ENCODE measurements at places on chromosomes 1 and 21.

DNA sequence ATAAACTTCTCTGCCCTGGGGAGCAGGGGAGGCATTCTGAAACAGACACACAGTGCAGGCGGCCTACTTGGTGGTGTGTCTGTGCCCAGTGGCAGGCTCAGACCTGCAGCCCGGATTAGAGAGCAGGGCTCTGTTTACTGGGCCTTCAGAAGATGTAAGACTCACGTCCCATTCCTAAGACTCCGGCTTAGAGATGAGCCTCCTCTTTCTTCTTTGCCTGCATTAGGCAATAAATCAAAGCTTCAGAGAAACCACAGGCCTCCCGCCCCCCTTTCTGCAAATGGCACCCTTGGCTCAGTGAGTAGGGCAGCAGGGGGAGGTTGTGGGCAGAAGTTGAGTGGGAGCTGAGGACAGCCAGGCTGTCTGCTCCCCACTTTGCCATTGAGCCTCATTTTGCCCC, 35.8 kb downstream of the LGR6 start:
- DNase-seq, result no peak

GRCh38 chr21:34981791-34982190, 67.3 kb downstream of the RUNX1 start:
- no peak for DNase-seq

DNA sequence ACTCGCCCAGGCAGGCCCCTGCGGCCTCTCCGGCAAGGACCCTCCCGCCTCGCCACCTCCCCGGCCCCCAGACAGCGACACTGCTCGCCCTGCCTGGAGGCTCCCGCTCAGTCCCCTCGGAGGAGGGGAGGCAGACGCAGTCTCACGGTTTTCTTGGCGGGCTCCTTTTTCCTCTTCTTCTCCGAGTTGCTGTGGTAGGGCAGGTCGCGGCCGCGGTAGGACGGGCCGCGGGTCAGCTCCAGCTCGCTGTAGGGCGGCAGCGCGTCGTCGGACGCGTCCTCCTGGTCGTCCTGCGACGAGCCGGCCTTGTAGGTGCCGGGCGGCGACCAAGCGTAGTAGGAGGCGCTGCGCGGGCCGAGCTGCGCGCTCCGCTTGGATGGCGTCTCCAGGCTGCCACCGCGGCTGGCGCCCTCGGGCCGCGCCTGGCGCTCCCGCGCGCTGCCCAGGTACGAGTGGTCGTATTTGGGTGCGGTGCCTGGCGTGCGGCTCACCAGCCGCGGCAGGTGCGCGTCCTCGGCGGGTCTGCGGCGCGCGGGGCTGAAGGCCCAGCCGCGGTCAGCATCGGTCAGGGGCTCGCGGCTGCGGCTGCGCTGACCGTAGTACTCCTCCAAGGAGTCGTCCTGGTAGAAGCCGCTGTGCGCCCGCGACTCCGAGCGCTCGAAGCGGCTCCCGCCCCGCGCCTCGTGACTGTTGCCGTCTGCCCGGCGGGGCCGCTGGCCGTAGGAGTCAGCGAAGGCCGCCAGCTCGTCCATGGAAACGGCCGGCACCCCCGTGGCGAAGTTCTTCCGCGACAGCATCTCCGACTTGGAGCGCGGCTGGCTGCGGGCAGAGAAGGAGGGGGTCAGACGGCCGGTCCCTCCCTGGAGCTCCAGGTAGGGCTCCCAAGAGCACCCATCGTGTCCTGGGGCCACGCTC, 44.8 kb upstream of the TADA1 start:
- DNase-seq, result no peak

DNA sequence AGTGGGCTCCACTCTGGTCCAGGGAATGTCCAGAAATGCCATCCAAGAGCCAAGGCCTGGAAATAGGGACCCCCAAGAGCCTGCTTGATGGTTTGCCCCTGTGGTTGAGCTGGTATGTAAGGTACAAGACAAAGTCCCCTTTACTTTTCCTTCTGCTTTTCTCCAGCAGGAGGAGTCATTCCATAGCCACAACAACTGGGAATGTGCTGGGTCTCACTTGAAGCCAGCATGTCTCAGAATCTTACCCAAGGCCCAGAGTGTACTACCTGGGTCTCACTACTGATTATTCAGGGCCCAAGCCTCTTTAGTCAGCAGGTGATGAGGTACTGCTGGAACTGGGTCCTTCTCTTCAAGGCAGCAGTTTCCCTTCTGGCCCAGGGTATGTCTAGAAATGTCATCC, 62.1 kb upstream of the CD55 start:
- peak; percentile 9 for DNase-seq

GRCh38 chr21:44405948-44406872, 49.1 kb upstream of the LRRC3 start:
- DNase-seq, result peak; percentile 38

GRCh38 chr1:5733596-5733995, 258.6 kb downstream of the NPHP4 start:
- no peak for DNase-seq

DNA sequence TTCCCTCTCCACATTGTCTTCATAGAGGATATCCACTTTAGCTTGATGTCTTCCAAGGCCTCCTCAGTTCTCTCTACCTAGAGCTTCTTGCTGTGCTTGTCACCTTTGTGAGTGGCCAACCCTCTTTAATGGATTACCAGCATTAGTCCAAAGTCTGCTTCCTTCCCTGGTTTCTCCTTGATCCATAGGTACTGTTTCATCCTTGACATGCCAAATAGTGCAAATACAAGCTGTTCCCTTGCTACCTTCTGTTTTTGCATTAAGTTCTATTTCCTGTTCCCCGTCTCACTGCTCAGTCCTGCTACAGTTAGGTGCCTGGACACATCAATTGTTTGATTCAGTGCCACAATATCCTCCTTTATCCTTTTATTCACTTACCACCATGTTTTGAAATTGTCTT, 19.2 kb downstream of the MAST2 start:
- no peak for DNase-seq

GRCh38 chr1:50978852-50979781, 9.1 kb downstream of the CDKN2C start:
- no peak for DNase-seq

DNA sequence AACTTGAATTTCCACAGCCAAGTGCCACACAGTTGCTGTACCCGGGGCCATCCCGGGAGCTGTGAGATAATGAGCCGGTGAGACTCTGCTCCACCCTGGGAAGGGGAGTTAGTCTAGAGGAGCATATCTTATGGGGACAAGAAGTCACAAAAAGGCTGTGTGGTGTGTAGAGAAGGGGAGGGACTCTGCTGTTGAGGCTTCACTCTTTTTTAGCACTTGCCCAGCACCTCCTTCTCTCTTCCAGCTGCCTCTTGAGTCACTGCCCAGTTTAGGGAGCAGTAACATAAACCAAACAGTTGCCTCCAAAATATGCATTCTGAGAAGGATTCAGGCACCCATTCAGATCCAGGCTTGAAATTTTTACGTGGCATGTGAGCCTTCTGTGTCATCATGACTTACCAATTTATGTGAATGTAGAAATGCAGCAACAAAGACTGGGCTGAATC, 744 bp upstream of the WDR26 start:
- no peak for DNase-seq

GRCh38 chr1:15771836-15772515, 13.4 kb downstream of the FBLIM1 start:
- DNase-seq, result no peak

- no peak for DNase-seq
These were observed 2.6 kb downstream of the TUFT1 start for GRCh38 chr1:151542710-151543129.
